ENCODE measurements at places on chromosomes 4 and X.

DNA sequence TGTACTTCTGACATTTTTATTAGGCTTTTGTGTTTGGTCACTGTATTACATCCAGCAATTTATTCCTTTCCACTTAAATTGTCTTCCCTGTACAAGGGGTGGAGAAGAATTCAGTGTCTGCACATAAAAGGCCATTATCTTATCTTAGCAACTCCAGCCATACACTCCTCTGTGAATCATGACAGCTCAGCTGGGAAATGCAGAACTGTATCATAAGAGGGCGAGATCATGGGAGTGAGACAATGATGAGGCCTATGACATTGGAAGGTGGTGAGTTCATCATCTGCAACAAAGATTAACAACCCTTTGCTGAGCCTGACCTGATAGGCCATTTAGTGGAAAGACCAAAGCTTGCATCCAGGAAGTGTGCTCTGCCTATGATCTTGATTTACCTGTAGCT lies 33.3 kb downstream of the SLIT2 start:
- no peak for DNase-seq

DNA sequence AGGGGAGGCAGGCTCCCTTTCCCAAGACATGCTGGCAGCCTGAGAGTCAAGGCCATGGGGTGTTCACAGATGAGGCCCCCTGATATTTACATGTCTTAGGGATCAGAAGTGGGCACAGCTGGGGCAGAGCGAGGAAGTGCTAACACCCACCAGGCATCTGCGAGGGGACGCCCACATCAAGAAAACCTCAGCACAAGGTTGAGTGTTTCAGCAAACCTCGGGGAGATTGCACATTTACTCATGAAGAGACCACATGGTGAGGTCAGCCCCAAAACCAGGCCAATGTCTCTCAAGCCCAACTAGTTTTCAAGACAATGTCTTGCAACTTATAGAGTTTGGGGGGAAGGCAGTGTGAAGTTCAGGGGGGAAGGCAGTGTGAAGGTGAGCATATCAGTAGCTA lies 55.2 kb downstream of the CLNK start:
- DNase-seq, result no peak

DNA sequence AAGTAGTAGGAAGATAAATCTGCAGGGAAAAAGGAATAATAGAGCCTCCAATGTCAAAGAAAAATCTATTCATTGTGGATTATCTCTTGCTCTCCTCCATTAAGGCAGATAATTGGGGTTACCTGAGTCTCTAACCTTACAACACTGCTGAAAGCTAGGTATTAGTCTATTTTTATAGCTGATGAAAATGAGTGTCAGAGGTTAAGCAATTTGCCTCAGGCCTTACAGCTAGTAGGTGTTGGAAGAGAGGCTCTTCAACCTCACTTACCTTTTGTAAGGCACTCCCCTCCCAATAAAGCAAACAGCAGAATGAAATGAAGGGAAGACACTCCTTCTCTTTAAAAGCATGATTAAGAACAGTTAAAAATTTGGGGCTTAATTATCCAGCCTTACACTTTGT lies 45.4 kb upstream of the GAB1 start:
- no peak for DNase-seq

GRCh38 chrX:101395789-101396188 lies 5.0 kb downstream of the RPL36A start:
- no peak for DNase-seq

DNA sequence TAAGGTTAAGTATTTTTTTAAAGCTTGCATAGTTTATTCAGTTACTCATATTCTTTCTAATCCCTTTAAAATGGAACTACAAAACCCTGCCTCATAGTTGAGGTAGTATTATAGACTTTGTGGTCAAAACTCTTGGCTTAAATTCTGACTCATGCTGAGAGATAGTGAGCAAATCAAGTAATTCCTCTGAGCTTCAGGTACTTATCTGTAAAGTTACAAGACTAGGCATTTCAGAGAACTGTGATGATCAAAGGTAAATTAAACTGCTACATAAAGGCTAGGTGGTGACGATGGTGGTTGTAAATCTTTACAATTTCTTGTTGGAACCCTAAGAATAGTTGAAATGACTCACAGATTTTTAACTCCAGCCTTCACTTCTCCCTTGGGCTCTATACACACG lies 3.2 kb upstream of the CLOCK start:
- DNase-seq, result no peak

DNA sequence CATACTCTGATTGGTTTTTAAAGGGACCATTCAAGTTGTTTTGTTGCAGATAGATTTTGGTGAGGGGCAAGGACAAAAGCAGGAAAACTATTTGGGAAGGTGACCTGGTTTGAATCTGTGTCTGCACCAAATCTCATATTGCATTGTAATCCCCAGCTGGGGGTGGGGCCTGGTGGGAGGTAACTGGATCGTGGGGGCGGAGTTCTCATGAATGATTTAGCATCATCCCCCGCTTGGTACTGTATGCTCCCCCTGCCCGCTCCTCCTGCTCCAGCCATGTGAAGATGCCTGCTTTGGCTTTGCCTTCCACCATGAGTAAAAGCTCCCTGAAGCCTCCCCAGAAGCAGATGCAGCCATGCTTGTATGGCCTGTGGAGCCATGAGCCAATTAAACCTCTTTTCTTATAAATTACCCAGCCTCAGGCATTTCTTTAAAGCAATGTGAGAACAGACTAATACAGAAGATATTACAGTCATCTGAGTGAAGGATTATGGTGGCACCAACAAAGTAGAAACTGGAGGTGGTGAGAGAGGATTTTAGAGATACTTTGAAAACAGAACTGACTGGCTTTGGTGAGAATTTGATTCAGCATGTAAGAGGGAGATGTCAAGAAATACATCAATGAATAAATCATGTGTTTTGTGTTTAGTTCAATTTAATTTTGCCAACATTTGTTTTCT lies 14.4 kb downstream of the IL21 start:
- no peak for DNase-seq

GRCh38 chr4:24915121-24915922 lies 2.5 kb upstream of the CCDC149 start:
- no peak for DNase-seq

GRCh38 chr4:153207027-153207426 lies 2.8 kb downstream of the TRIM2 start:
- DNase-seq, result no peak

- no peak for DNase-seq
These were observed 366.5 kb downstream of the CXXC4 start for GRCh38 chr4:104128031-104128849.

DNA sequence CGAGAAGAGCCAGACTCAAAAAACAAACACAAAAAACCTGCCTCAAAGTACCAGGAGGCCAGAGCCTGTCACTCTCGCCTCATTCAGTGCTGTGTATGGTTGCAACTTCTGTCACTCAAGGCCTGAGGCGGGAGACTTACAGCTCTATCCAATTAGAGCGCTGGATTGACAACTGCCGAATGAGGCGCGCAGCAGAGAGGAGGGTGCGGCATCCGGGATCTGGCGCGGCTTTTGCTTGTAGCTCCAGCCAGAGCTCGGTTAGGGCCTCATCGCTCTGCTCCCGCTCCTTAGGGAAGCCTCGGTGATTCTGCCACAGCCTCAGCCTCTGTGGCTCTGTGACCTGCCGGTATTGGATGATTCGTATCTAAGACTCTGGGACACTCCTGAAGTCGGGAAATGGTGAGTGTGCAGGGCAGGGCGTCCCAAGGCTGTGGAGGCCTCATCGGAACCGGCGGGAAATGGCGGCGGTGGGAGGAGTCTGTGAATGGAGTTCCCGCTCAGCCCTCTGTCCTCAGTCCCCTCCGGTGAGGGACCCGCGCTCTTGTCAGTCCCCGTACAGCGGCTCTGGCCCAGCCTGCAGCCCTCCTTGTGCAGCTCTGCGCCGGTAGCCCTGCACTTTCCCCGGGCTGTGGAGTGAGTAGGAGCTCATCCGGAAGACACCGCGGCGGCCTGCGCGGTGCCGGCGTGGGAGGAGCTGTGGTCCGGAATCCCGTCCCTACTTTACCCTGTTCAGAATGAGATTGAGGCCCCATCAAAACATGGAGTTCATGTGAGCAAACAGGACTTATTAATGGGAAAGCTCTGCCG lies at the start of gene ZNF718:
TSS of gene ZNF718 (plus strand) at position 227 of the 807 bp plus-strand sequence. CDS start at position 397, 170 bp downstream.
- DNase-seq, result peak; percentile 72

- DNase-seq, result no peak
These were observed 78.7 kb downstream of the GALNT7 start for GRCh38 chr4:173247321-173247720.

- DNase-seq, result no peak
These were observed 428.0 kb downstream of the EPHA5 start for GRCh38 chr4:65242156-65242846.

GRCh38 chrX:123817288-123817894 lies 42.5 kb upstream of the XIAP start:
- no peak for DNase-seq

GRCh38 chr4:161336016-161336530 lies 827.7 kb downstream of the FSTL5 start:
- DNase-seq, result no peak

GRCh38 chr4:53620956-53621355 lies 29.7 kb upstream of the LNX1 start:
- DNase-seq, result no peak

DNA sequence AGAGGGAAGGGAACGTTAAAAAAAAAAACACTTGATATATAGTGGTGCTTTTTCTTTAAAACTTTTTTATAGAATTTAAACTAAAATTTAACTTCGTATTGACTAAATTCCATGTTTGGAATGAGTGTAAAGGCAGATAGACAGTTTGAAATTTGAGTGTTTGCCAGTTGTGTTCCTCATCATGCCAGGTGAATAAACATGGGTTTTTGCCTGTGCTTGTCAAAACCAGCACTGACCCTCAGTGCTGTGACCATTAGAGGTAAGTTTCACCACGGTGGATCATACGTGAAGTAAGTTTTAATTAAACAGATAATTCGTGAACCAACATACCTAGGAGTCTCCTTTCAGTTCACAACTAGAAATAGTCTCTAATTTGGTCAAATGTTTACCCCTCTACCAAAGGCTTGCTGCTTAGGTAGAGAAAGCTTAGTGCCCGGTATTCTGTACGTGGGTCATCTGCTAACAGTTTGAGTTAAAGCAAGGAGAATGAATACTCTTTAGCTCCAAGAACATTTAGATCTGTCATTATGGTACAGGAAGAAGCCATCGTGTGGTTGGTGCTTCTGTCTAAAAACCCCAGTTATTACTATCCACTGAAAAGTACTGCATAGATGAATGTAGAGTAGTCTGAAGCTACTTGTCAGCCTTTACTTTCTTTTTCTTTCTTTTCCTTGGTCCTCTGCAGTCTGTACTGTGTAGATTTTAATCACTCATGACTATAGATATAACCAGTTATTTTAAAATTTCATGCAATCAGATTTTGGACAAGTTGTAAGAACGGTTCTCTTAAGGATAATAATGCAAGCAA lies 32.7 kb downstream of the KIAA0232 start:
- no peak for DNase-seq

GRCh38 chr4:15778289-15779241 lies at the start of gene CD38:
TSS of gene CD38 (plus strand) at chr4:15778328. CDS start at chr4:15778415, 87 bp downstream.
- no peak for DNase-seq

DNA sequence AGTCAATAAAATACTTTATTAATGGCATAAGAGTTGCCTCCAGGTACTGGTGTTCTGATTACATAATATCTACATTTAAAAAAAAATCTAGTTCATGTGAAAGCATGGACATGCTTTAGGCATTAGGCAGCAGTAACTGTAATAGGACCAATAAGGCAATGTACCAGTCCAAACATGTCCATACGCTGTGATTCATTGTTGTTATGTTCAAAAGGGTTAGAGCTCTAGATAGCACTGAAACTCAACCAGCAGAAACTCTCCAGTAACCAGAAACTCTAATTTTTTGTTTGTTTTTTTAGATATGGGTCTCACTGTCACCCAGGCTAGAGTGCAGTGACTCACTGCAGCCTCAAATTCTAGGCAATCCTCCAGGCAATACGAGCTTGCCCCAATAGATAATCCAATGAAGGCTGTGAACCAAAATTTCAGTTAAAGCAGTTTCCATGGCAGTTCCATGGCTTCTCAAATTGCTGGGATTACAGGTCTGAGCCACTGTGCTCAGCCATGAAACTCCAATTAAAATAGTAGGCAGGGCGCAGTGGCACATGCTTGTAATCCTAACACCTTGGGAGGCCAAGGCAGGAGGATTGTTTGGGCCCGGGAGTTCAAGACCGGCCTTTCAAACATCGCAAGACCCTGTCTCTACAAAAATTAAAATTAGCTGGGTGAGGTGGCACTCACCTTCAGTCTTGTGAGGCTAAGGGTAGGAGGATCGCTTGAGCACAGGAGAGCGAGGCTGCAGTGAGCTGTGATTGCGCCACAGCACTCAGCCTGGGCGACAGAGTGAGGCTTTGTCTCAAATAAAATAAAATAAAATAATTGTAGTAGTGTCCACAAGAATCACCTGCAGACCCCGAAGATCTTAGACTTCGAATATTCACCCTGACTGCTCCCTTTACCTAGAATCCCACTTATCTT lies 36.3 kb downstream of the MGARP start:
- no peak for DNase-seq

- no peak for DNase-seq
These were observed 236.1 kb upstream of the LDB2 start for GRCh38 chr4:17134565-17134964.

- DNase-seq, result no peak
These were observed 32.0 kb upstream of the SPON2 start for GRCh38 chr4:1204286-1204827.

GRCh38 chrX:152520653-152521052 lies 69.5 kb upstream of the GABRA3 start:
- no peak for DNase-seq

GRCh38 chr4:102687373-102687981 lies 73.3 kb downstream of the MANBA start:
- no peak for DNase-seq

GRCh38 chrX:136457303-136457917 lies 30.3 kb upstream of the BRS3 start:
- DNase-seq, result no peak

DNA sequence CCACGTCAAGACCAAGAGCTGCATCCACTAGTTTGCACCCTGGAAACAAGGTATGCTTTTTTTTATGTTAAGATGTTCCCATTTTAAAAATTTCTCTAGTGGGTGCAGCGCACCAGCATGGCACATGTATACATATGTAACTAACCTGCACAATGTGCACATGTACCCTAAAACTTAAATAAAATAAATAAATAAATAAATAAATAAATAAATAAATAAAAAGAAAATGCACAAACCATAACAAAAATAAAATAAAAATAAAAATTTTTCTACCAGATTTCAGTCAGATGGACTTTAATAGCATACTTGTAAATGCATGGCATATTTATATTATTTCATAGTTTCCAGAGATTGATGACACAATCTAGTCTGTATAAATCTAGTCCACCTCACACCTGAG lies 1.9 kb upstream of the PRR27 start:
- DNase-seq, result no peak

- DNase-seq, result no peak
These were observed 131.9 kb downstream of the ANXA5 start for GRCh38 chr4:121564840-121565375.
